Activated CD4-positive, alpha-beta T cell treated with anti-CD3 and anti-CD28 coated beads, Interleukin-2, Interleukin-6, amounts not matched to agents 100 ng/mL and 50 ng/mL, durations not matched to agents 16 hours and 8 hours (primary cell): ENCODE measurements at places on chromosomes 3 and 15.

- no peak for DNase-seq
These were observed 125.1 kb downstream of the SQOR start for GRCh38 chr15:45759936-45760335.

- no peak for DNase-seq
These were observed 12.4 kb upstream of the CD47 start for GRCh38 chr3:108103040-108103751.

DNA sequence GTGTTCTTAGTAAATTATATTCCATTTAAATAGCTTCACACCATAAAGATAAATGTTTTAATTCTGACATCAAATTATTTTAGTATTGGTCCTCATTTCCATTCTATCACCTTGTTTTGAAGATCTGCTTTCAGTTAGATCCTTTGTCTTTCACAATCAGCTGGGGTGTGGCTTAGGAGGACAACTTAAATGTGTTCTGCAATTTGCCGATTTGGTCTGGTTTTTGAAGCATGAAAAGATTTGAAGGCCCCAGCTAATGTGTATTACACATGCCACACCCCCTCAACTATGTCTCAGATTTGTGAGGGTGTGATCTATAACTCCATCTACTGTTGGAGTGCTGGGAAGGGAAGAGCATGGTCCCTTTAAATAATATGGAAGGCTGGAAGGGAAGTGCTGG is 516.1 kb upstream of the GOLIM4 start:
- DNase-seq = no peak

DNA sequence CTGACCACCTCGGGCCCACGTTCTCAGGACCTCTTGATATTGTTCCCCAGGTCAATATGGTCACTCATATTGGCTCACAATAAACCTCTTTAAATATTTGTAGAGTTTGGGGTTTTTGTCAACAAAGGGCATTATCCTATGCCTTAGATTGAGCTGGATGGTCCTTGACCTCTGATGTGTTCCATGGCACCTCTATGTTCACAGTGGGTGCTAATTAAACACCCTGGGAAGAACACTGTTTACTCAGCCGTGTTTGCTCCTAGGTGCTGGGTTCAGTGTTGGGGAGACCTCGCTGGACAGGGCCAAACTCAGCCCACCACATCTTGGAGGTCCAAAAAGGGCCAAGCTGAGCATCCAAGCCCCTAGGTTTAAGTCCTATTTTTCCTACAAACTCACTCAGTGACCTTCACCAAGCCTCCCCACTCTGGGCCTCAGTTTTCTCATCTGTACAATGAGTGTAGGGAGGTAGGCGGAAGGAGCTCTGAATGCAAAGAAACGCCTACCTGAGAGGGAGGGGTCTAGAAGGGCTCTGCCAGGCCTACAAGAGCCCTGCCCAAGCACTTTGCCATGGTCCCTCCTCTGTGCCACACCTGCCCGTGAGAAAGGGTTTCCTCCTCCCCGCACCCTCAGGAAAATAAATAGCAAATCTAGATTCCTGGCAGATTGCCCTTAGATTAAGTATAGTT is 7.2 kb downstream of the FAM174B start:
- DNase-seq = no peak

DNA sequence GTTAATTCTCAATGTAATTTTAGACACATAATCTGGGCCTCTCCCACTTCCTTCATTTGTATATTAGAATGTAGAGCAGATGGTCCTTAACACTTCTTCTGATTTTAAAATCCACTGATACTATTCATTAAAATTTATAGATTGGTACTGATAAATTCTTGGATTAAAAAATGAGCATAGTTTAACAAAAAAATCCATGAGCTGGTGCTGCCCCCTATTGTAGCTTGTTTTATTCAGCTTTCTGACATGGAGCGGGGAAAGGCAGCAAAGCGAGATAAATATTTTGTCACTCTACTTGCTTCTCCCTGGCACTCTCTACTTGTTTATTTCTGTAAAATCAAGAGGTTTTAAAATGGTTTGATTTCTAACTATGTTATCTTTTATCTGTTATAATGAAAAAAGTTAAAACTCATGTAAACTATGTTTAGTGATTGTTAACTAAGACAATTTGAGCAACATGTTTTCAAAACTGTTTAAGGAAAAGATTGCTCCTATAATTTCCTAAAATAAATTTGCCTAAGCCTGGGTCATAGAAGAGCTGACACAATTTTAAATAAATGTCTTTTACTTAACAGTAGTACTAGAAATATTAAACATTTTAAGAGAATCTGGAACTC is 26.5 kb upstream of the PLOD2 start:
- DNase-seq = no peak

DNA sequence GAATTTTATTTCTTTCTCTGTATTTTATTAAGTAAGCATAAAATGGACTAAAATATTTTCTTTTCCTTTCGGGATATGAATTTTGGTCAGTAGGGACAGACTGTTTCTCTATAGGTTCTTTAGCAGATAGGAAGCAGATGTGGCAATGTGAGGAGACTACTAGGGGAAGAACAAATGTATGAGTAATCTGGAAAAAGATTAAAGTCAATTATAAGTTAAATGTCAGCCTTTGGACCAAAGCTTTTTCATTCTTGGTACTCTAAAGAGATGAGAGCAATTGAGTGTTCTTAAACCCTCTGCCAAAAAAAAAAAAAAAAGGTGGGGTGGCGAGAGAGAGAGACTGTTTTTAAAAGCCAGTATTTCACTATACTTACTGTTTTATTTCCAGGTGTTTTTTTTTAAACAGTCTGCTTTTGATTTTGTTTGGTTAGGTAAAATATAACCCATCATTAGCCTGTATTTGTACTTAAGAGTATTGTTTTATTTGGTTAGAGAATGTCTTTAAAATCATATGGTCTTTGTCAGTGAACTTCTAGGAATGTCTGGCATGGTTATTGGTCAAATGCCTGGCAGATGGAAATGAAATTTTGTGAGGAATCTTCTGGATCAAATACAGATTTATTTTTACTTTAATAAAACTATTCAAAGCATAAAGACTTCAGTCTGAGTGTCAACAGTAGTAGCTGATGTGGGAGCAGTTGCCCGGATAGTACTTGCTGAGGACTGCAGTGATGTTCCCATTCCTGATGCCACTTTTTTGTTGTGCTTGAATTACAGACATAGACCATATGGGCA is 63.8 kb downstream of the LRRC49 start:
- DNase-seq = no peak

DNA sequence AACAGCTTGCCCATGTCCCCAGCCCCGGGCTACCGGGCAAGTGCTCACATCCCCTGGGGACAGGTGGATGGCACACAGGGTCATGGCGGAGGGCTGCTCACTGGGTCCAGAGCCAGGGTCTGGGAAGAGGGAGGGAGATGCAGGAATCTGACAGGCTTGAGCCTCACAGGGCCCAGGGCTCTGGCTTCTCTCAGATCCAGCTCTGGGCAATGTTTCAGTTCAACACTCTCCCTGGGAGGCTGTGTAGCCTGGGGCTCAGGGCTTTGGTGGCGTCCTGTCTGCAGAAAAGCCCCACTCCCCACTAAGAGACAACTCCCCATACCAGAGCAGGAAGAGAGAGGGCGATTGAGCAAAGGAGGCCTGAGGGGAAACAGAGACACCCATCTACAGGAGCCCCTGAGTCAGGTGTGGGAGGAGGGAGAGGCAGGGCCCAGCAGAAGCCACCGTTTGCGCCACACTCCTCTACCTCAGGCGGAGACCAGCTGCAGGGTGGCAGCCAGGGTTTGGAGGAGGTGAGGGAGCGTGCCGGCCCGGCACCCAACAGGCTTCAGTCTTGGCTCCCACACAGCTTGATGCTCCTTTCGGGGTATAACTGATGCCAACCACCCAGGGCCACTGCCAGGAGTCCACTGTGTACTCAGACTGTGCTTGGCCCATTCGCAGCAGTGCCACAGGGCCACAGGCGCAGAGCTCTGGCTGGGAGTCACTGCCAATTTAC is 16.8 kb upstream of the SRP14 start:
- no peak for DNase-seq

GRCh38 chr15:68981941-68982340 is 32.6 kb upstream of the NOX5 start:
- DNase-seq = no peak

DNA sequence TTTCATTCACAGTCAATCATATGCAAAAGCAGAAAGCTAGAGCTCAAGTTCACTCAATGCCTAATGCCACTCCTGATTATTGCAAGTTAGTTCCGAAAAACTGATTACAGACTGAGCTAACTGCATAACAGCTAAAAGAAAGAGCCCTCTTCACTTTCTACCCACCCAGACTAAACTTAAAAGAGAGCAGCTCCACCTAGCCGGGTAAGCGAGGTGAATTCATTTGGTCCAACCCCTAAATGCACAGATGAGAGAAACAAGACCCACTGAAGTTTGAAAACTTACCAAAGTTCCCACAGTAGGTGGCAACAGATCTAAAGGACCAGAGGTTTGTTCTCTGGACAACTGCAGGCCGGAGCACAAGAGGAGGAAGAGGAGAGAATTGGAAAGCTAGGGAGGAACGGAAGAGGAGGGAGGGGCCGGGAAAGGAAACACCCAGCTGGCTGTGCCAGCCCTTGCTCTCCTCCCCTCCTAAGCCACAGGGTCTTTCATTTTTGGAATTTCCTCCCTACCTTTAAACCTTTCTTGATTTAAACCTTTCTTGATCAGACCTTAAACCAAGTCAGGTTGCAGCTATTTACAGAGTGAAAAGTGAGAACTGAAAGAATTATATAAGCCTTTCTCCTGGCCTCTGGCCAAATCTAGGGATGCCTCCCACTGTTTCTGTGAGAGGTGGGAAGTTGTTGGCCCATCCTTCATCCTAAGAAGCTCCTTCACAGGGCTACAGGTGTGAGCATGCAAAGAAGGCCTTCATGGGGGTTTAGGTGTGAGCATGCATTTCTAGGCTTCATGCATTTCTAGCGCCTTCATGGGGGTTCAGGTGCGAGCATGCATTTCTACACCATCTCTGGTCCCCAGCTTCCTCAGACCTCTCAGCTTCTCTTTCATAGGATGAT is 114.7 kb upstream of the LMOD3 start:
- DNase-seq = no peak

GRCh38 chr3:81352867-81353266 is 408.6 kb downstream of the GBE1 start:
- no peak for DNase-seq

DNA sequence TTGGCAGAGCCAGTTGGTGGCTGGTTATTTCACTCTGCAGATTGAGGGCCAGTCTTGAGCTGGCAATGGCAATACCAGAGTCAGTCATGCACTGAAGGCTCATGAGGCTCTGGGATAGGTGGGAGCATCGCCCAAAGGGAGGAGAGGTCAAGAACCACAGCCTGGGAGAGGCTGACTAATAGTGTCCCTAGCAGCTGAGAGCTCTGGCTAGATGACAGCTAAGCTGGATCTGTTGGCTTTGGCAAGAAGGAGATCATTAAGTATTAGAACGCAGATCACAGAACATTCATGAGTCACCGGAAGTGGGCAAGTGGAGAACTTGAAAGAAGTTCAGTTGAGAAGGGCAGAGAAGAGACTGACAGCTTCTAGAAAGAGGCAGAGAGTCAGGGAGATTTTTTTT is 521.1 kb downstream of the NR2F2 start:
- DNase-seq = no peak

DNA sequence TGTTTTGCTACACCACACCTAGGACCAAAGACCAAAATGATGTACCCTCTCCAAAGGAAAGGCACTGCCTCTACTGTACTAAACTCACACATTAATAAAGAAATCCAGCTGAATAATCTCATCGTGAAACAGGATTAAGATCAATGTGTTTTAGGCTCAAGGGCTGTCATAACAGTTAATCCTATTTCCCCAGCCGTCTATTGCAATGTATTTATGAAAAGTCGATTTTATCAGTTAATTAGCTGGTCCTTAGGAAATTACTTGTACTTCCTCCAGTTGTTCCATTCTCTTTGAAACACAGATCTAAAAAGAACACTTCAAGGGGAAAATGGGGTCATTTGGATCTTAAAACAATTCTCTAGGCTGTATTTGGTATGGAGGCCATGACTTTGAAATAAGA is 8.5 kb downstream of the ETV5 start:
- no peak for DNase-seq

GRCh38 chr15:60626051-60626450 is 147.1 kb upstream of the ICE2 start:
- DNase-seq = no peak

DNA sequence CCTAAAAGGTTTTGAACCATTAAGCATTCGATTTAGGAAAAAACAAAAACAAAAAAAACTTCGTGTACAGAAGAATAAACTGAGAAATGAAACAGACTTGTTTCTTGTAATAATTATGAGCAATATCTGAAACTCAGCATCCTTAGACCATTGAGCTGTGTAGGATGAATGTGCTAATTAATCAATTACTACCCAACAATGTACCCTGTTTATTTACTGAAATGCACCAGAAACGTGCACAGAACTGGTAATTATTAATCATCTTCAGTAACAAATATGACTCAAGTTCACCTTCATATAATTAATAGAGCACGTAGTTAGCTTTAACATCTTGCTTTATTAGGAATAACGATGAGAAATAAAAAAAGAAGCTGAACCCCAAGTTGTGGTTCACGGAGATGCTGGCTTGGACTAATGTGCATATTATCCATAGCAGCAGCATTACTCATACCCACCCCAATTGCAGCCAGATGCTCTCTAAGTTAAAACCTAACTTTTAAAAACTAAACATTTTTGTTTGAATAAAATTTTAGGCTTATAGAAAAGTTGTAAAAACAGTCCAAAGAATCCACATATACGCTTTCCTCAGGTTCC is 10.2 kb upstream of the C15orf61 start:
- DNase-seq = no peak

DNA sequence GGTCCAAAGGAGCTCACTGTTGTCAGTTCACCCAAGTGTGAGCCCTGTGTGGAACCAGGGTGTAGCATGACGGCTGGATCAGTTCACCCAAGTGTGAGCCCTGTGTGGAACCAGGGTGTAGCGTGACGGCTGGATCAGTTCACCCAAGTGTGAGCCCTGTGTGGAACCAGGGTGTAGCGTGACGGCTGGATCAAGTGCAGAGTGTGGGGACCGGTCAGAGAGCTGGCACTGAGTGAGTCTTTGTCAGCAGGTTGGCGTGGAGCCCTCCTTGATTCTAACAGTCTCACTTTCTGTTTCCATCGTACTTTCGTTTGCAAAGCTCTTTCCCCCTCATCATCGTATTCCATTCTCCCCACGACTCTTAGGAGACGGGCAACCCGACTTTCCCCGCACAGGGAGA is 57.9 kb upstream of the DLG1 start:
- DNase-seq = no peak

GRCh38 chr3:66830301-66830700 is 167.8 kb upstream of the KBTBD8 start:
- DNase-seq = no peak

DNA sequence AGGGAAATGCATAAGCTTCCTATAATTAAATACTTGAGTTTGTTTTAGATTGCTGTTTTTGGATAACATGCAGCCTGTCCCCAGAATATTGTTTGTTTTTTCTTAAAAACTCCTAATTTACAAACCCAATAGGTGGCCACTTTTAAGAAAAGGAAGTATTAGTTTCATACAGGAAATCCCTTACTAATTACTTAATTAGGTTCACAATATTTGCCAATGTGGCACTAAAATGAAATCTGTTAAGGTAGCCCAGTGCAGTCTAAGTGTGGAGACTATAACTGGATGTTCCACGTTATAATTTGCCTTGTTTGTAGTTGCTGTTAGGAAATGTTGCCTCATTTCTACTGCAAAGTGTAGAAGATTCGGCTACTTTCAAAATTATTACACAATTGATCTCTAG is 195.8 kb downstream of the BBX start:
- no peak for DNase-seq
